Immature natural killer cell (primary cell): ENCODE measurements at places on chromosomes 4 and X.

DNA sequence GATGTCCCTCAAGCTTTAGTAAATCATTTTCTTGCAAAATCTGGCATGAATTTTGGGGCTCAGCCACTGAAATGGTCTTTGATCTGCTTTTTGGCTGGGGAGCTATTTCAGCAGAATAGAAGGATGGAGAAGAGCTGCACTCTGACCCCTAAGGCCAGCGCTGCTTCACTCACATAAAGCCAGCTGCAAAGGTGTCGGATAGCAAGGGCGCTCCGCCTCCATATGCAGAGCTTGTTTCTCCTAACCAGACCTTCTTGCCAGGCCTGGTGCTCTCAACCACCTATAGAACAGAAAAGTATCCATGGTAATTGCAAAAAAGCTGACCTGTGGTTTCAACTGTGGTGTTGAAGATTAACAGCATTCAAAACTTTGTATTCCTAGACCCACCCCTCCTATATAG is 24.1 kb upstream of the COQ2 start:
- no peak for DNase-seq

DNA sequence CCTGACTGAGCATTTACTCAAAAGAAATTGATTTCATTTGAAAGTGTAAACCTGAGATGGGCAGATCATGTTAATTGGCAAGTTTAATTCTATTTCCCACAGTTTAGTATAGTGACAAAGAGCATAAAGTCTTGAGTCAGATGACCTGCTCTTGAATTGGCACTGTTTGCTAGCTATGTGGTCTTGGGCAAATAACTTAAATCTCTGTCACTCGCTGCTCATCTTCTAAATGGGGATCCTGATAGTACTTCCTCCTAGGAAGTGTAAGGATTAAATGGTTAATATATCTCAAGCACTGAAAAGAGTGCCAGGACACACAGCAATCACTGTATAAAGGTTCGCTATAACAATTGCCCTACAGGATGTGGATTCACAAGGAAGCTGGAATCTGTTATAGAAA is 242.8 kb upstream of the JADE1 start:
- DNase-seq = no peak

GRCh38 chrX:40625294-40625693 is 2.1 kb downstream of the MPC1L start:
- DNase-seq = no peak

DNA sequence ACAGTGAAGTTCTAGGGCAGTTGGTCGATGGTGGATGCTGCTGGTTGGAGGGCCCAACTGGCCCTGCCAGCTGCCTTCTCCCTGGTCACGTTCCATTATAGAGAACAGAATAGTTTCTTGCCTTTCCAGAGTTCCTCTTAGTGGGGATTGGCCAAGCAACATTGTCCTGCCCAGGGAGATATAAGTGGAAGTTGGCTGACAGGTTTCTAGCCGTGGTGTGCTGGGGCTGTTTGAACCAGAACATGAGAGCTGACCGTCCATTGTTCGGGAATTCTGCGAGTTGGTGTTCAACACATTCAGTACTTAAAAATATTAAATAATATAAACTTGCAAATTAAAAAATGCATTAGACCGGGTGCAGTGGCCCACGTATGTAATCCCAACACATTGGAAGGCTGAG is 3.5 kb upstream of the AFAP1 start:
- DNase-seq = no peak

DNA sequence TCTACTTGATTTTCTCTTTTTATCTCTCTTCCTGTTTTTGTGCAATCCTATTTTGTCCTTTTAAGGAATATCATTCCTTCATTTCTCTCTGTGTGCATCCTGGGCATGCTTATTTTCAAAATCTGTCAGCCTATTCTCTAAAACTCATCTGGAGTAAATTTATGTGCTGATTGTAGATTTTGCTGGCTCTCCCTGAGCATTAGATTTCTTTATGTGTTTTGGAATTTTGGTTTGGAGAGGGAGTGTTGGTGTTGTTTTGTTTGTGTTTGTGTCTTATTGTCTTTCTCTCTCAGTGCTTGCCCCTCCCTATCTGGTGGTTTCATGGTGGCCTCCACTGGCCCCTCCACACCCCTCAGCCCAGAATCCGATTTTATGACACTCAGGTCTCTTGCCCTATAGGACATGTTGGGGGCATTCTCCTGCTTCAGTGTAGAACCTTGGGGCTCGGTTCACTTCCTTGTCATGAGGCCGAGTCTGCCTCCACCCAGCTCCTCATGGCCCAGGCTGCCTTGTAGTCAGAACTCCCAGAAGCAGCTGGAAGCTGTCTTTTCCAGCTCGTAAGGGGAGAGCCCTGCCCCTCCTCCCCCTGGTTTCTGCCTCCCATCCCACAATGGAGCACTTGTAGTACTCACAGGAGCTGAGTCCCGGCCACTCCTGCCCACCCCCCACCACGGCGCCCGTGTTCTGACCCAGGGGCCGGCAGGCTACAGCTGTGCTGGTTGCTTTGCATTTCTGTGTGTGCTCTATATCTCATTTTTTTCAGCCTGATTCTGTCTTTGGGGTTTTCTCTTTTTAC is 24.5 kb upstream of the PJA1 start:
- no peak for DNase-seq

DNA sequence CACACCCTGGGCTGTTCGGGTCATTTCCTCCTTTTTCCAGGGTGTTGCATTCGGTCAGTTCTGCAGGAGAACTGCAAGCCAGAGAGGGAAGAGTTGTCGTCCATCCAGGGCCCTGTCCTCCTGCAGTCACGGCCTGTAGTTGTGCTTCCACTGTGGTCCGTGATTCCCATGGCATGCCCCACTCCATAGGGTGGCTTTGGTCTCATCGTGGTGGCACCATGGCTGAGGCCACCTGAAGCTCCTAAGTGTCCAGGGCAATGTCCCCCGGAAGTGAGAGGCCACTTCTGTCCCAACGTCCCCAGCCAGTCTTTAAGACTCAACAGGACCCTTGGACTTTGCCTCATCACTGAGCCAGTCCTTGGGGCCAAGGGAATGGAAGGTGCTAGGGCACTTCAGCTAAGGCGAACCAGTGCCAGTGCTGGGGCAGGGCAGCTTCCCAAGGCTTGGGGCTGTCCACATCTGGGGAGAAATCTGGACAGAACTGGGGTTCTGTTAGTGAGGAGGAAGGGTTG is 83.7 kb downstream of the HTRA3 start:
- DNase-seq = no peak

GRCh38 chrX:124407226-124407625 is 60.9 kb downstream of the SH2D1A start:
- no peak for DNase-seq

DNA sequence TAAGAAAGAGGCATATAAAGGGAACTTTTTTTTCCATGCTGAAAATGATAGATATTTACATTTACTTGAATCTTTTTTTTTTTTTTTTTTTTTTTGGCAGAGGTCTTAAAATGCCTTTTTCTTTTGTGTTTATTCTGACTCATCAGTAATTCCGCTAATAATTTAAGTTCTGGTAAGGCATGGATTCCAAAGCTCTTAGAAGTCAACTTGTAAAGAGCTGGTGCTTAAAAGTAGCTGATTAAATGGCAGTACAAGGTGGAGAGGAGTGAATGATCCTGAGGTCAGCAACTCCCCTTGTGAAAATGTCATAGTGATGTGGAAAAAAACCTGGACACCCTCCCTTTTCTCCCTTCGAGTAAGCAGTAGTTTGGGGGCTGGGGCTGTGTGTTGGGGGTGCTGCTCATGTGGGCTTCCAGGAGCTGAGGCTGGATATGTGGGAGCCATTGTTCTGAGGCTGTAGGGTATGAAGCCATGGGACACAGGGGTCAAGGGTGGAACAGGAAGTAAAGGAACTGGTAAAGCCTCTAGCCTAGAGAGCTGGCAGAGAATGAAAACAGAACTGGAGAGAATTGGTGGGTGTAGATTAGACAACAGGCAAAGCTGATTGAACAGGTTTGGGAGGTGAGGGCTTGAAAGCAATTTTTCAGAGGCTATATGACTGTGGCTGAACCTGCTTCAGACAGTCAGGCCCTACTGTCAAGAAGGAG is 41.0 kb upstream of the PITX2 start:
- no peak for DNase-seq

- DNase-seq = no peak
These were observed 279.2 kb downstream of the QDPR start for GRCh38 chr4:17232566-17233253.

DNA sequence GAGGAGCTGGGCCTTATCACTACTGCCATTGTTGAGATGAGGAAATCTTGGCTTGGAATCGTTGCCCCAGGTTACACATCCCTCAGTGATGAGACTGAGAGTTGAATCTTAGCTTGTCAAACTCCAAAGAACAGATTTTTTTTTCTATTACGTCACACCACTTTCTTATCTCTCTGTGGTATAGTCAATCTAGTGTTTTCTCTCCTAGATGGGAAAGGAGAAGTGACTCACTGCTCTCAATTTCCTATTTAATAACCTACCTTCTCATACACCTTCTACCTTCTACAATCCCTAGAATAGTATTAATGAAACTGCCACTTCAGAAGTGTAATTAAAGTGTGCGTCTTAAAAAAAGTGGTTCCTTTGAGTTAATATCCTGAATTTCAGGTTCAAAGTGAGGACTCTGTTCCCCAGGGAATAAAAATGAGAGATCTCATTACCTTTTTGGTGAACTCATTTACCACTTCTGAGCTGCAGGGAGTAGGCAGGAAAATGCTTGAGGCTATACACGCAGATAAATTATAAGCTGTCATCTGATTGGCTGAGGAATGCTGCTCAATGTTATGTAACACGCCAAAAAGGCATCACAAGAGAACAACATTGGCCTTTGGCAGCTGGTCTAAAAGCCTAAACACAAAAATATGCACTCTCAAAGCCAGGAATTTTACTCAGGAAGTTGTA is 59.3 kb downstream of the MAD2L1 start:
- no peak for DNase-seq

DNA sequence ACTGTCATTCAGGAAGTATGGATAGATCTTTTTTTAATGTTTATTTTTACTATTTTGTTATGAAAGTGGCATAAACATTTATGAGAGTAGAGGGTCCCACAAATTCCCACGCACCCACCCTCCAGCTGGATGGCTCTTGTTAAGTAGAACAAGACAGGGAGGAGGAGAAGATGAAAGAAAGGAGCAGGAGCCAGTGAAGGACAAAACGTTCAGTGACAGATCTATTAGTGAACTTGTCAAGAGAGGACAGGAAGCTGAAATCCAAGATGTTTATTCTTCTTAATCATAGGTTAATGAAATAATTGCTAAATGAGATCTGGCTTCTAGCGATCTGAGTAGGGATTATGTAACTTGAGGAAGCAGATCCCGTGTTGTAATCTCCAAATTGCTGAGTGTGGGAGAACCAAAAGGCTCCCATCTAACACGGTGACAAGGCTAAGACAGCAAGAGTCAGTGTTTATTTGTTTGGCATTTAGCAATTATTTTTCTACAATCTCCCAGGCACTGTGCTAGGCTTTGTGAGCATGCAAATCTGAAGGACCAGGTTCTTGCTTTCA is 162.5 kb downstream of the SHROOM3 start:
- DNase-seq = no peak

DNA sequence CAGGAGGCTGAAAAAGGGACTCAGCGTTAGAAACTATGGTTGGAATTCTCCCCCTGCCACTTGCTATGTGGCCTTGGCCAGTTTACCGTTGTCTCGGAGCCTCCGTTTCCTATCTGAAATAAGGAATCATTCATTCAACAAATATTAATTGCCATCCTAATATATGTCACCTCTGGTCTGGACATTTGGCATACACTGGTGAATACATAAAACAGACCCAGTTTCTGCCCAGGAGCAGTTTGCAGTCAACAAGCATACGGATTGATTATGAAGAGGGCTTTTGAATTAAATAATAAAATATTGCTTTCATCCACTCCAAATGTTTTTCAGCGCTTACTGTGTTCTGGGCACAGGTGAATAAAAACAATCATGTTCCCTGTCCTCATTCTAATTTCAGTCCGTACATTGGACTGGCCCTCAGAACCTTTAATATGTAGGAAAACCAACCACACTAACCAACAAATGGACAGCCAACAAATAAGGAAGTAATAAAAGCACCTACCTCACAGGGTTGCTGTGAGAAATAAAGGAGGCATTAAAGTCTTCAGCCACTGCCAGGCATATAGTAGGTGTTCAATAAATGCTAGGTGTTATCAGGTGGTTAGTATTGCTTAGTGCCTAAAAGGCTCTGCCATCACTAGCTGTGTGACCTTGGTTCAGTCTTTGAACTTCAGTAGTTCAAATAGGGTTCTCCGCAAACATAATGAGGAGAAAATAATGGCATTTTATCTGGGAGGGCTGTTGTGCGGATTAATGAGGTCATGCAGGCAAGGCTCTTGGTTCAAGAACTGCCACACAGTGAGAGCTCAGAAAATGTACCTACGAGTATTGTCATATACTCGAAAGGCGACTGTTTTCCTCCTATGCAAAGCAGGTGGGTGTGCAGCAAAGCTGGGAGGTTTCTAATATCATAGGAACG is 7.3 kb upstream of the GSX2 start:
- DNase-seq = no peak

DNA sequence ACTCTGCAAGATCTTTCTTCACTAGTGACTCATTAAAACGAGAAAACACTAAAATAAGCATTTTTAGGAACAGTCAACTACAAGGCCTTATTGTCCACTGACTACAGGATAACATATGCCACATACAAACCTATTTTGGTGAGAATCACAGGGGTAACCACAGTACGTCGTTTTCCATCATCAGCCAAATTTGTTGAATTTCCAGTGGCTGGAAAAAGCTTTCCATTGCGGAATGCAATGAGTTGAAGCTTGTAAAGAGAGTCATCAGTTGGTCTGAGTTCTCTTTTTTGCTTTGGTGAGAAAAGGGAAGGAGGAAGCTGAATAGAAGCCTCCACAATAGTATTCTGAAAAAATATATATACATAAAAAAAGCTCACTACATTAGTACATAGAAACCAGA is 102.4 kb downstream of the ADGRA3 start:
- DNase-seq = no peak
